NCI-H2081 treated with DMSO at 0.1 percent for 48 hours (cell line): ENCODE measurements at places on chromosomes 2 and 18.

- no peak for DNase-seq
Measured at GRCh38 chr2:235595422-235596010, 101.7 kb downstream of the AGAP1 start.

DNA sequence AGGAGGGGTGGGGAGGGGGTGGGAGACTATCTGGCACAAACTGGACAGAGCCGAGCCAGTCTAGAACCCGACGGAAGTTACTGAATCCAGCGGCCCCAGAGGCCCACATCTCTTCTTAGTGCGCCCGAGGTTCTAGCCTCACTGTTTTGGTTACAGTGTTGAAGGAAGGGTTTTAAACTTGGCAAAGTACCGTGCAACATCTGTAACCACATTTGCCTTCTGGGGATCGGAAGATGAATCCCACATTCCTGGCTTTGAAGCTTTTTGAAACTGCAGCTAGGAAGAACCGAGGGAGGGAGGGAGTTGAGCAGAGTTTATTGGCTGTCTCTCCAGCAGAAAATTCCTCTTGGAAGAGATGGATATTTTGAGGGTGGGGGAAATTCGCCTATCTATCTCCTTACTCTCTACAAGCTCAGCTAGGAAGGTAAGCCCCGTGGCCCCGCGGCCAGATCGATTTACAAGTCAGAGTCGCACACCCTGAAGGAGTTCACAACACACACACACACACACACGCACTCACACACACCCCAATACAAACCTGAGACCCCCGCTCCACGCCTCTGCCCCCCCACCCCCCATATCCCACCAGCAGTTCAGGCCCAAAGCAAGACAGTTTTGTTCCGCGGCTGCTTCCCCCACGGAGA is 1.0 kb downstream of the ACVR1 start:
- no peak for DNase-seq

- no peak for DNase-seq
Measured at GRCh38 chr2:15990151-15991101, 50.1 kb downstream of the MYCN start.

- DNase-seq, result no peak
Measured at GRCh38 chr2:149055751-149056150, 17.3 kb downstream of the LYPD6B start.
